H4 (cell line): ENCODE measurements at places on chromosomes 1 and 21.

- no peak for DNase-seq
Observed at GRCh38 chr1:171563675-171564074, 58.4 kb upstream of the MYOCOS start.

DNA sequence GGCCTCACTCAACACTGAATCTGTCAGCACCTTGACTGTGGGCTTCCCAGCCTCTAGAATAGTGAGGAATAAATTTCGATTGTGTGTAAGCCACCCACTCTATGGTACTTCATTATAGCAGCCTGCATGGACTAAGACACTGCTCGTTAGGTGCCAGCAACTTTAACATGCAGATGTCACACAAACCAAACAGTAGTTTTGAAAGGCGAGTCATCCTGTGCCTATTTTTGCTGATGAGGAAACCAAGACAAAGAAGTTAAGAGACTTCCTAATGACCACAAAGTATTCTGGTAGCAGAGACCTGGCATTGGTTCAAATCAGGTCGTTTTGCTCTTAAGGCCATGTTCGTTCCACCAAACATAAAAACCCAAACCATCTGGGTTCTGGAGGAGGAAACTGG, 42.9 kb downstream of the BATF3 start:
- no peak for DNase-seq

- no peak for DNase-seq
Observed at GRCh38 chr21:34981791-34982190, 67.3 kb downstream of the RUNX1 start.

- DNase-seq = no peak
Observed at GRCh38 chr1:230641900-230642262, 400 bp upstream of the COG2 start.

DNA sequence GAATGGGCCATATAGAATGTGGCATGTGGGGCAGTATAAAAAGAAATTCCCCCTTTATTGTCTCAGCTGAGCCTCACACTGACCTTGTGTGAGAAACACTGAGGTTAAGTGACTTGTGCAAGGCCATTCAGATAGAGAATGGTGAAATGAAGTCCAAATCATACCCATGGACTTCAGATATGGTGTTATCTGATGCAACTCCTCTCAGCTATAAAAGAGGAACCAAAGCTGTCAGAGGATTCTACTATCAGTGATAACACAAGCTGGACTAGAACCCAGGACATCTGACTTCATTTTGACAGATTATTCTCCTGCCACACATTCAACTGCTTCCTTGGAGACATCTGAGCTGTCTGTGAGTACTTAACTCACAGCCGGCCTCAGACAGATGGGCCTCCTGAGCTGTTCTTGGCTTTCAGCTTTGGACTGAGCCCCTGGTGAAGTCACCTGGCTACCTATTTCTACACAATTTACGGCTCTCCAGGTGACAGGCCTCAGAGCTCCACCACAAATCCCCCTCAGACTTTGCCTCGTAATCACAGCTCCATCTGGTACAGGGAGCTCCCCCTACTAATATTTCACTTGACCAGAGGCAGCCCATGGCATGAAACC, 104.6 kb downstream of the PLXNA2 start:
- DNase-seq = no peak

- no peak for DNase-seq
Observed at GRCh38 chr1:66791621-66792610, 9.2 kb downstream of the INSL5 start.
